ENCODE measurements at places on chromosomes 5 and 9. TPM values are rescaled to one million over a fixed set of nuclear protein-coding genes. Genes with fewer than 3 reads are reported as not detected.

The RBM27 gene
- 16.8 TPM for total RNA-seq

The AGXT2 gene
- total RNA-seq: not detected

The FSTL4 gene
- not detected for total RNA-seq

The CREBRF gene
- total RNA-seq: 42.2 TPM

The CTNND2 gene
- total RNA-seq: not detected

The KCNV2 gene
- total RNA-seq: not detected

The CYLC2 gene
- not detected for total RNA-seq

The TAL2 gene
- 1.3 TPM for total RNA-seq

The ZNF474 gene
- total RNA-seq: not detected

The ZNF618 gene
- total RNA-seq: 7.5 TPM

The F2RL2 gene
- total RNA-seq: 0.29 TPM

The NPDC1 gene
- total RNA-seq: 189 TPM

The NMUR2 gene
- 0.37 TPM for total RNA-seq

The SOHLH1 gene
- not detected for total RNA-seq

The ARL14EPL gene
- not detected for total RNA-seq

The MRNIP gene
- total RNA-seq: 36.2 TPM

The FAM151B gene
- total RNA-seq: 0.58 TPM

The IFNA13 gene
- not detected for total RNA-seq

The SHOC1 gene
- total RNA-seq: not detected

The ERGIC1 gene
- total RNA-seq: 137 TPM

The C7 gene
- 317 TPM for total RNA-seq

The F2RL1 gene
- 49.0 TPM for total RNA-seq

The GLRA1 gene
- not detected for total RNA-seq

The PAX5 gene
- not detected for total RNA-seq

The OLFM1 gene
- total RNA-seq: 58.3 TPM

The LCN6 gene
- 12.5 TPM for total RNA-seq

The CACFD1 gene
- 11.7 TPM for total RNA-seq

The CANX gene
- 342 TPM for total RNA-seq

The HTR4 gene
- total RNA-seq: 0.92 TPM

The WDR38 gene
- not detected for total RNA-seq

The CCNI2 gene
- not detected for total RNA-seq

The PALM2AKAP2 gene
- total RNA-seq: 6.2 TPM

The PCDHA4 gene
- total RNA-seq: 1.0 TPM

The CD74 gene
- 484 TPM for total RNA-seq

The DNAI1 gene
- total RNA-seq: not detected

The NKD2 gene
- 4.4 TPM for total RNA-seq

The AQP3 gene
- 1.7 TPM for total RNA-seq

The ANKRD34B gene
- not detected for total RNA-seq

The PKN3 gene
- 8.9 TPM for total RNA-seq

The PDE6A gene
- not detected for total RNA-seq

The RAD1 gene
- 9.3 TPM for total RNA-seq

The ROR2 gene
- 6.1 TPM for total RNA-seq

The GARIN3 gene
- not detected for total RNA-seq
